ENCODE measurements at places on chromosomes 1 and 21.

GRCh38 chr1:92484472-92485380 lies 2.0 kb downstream of the GFI1 start:
- no peaks in the 10 kb centered on the region for H3K27me3 ChIP-seq
- H3K36me3 ChIP-seq, result no peaks in the 10 kb centered on the region
- no peak overlapping the region for H3K27ac ChIP-seq
- no peak for DNase-seq
- H3K4me3 ChIP-seq, result peak overlapping the region; percentile 72

DNA sequence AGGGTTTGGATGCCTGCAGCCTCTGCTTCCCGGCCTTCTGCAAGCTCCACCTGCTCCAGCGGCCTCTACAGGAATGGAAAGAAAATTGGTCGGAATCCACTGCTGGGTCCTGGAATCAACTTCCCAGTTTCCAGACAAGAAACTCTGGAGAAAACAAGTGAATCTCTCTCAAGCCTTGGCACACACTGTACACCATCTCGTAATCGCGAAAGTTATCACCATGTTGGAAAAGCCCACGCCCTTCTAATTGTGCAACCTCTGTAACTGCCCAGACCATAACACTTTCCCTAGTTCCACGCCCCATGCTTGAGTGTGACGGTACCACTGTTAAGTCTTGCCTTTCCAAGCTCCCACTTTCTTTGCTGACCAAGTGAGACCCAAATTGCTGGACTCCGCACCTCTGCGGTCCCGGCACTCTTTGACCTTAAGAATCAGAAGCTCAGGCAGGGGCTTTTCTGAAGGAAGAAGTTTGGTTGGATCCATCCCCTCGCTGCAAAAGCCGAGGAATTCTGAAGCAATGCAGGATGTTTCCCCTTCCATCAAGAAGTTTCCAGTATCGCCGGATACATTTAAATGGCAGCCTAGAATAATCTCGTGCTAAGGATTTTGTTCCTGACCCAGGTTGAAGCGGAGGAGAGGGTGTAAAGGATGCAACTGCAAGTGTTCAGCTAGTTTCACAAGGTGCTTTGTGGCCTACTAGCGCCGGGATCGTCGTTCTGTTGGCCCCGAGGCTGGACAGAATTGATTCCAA lies 6.2 kb downstream of the NR5A2 start:
- H3K4me3 ChIP-seq, result no peak overlapping the region
- no peak overlapping the region for H3K27ac ChIP-seq
- no peak for DNase-seq

GRCh38 chr1:156704930-156705320 lies 458 bp downstream of the CRABP2 start:
- peak overlapping the region; percentile 74 for H3K4me3 ChIP-seq
- H3K4me1 ChIP-seq, result peaks cover 34% of the 10 kb centered on the region
- H3K27me3 ChIP-seq, result no peaks in the 10 kb centered on the region
- no peak overlapping the region for H3K27ac ChIP-seq
- no peaks in the 10 kb centered on the region for H3K36me3 ChIP-seq

GRCh38 chr1:107689159-107689558 lies 275.8 kb downstream of the VAV3 start:
- no peaks in the 10 kb centered on the region for H3K27me3 ChIP-seq
- no peaks in the 10 kb centered on the region for H3K4me1 ChIP-seq
- no peaks in the 10 kb centered on the region for H3K36me3 ChIP-seq
- H3K4me3 ChIP-seq, result no peak overlapping the region
- no peak overlapping the region for H3K27ac ChIP-seq

- no peak overlapping the region for H3K27ac ChIP-seq
- DNase-seq, result no peak
These were observed 26.9 kb upstream of the GPR88 start for GRCh38 chr1:100511058-100511457.

DNA sequence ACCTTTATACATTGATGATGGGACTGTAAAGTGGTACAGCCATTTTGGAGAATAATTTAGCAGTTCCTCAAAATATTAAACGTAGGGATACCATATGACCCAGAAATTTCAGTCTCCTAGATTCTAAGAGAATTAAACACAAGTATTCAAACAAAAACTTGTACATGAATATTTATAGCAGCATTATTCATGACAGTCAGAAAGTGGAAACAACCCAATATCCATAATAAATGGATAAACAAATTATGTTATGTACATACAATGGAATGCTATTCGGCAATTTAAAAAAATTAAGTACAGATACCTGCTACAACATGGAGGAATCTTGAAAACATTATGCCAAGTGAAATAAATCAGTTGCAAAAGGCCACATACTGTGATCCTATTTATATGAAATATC lies 16.9 kb upstream of the DDX59 start:
- H3K4me3 ChIP-seq, result no peak overlapping the region
- H3K27me3 ChIP-seq, result no peaks in the 10 kb centered on the region
- DNase-seq, result no peak
- H3K27ac ChIP-seq, result no peak overlapping the region
- H3K4me1 ChIP-seq, result no peaks in the 10 kb centered on the region
